ENCODE measurements at places on chromosomes 16 and 17.

GRCh38 chr17:21361020-21361809, 14.9 kb upstream of the KCNJ12 start:
- no peak for DNase-seq

- no peak for DNase-seq
These were observed 18.1 kb downstream of the UBE2O start for GRCh38 chr17:76434870-76435269.

DNA sequence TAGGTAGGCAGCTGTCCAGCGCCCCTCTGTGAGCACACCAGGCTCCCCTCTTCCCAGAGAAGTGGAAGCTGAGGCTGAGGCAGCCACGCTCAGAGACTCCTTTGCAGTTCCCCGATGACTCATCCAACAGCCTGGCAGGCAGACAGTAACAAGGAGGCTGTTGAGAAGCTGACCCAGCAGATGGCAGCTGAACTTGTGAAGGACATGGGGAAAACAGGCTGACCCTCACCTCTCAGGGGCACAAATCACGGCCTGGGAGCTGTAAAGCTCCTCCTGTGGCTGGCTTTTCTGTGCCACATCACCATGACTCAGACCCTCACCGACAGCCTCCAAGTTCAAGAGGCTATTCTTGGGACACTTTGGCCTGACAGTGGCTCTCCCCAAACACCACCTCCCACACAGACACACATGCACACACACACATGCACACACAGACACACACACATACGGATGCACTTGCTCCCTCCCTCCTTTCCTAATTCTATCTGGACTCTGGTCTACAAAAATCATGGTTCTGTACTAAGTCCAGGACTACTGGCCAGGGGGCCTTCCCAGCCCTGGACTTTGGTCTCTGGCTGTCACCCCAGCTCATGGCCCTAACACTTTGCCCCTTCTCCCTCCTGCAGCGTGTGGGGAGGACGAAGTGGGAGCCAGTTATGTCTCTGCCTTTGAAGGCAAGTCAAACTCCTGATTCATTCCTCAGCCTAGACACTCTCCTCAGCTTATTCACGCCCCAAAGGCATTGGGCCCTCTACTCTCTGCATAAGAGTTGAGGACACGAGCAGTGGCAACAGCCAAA, 23.2 kb downstream of the MAP3K14 start:
- no peak for DNase-seq

DNA sequence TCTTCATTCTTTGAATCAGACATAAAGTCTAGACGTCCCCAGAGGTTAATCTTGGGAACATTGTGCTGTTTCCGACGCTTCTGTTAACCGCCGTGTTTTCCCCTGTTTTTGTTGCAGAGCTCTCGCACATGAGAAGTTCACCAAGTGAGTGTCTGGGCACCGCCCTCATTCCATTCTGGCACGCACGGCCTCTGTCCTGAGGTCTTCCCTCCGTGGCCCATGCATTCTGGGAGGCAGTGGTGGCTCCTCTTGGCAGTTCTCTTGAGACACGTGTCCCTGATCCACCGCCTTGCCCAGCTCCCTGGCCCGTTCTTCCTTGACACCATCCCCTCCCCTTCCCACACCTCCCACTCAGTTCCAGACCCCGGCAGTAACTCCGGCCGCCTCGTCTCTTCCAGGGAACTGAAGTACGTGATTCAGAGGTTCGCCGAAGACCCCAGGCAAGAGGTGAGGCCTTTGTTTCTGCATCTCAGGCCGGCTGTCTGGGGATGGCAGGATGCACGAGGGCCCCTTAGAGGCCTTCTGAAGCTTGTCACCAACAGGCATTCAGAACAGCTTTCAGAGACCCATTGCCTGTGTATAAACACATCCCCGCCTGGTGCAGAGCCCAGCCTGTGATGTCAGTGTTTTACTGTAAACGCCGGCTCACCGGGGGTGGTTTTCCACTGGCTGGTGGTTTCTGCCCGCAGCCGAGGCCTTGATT, 85.9 kb upstream of the PLCG2 start:
- DNase-seq: no peak

- no peak for DNase-seq
These were observed at the start of gene PIGQ for GRCh38 chr16:569445-570254. Gene PIGQ (plus strand): TSS chr16:569968. CDS start chr16:574075, 4,107 bp downstream.

- no peak for DNase-seq
These were observed 898 bp downstream of the SNAI3 start for GRCh38 chr16:88685156-88686061.

- DNase-seq: no peak
These were observed 63.0 kb upstream of the TEKT3 start for GRCh38 chr17:15404106-15405057.

GRCh38 chr17:10792151-10792550, 11.7 kb downstream of the TMEM238L start:
- DNase-seq: no peak

- no peak for DNase-seq
These were observed 162.6 kb downstream of the AATF start for GRCh38 chr17:37111329-37111728.

GRCh38 chr16:60091071-60091470, 1357.0 kb upstream of the GOT2 start:
- no peak for DNase-seq

- no peak for DNase-seq
These were observed 37.6 kb downstream of the RNF112 start for GRCh38 chr17:19448341-19449268.

- DNase-seq: no peak
These were observed 15.7 kb downstream of the ALDH3A2 start for GRCh38 chr17:19664136-19664820.

DNA sequence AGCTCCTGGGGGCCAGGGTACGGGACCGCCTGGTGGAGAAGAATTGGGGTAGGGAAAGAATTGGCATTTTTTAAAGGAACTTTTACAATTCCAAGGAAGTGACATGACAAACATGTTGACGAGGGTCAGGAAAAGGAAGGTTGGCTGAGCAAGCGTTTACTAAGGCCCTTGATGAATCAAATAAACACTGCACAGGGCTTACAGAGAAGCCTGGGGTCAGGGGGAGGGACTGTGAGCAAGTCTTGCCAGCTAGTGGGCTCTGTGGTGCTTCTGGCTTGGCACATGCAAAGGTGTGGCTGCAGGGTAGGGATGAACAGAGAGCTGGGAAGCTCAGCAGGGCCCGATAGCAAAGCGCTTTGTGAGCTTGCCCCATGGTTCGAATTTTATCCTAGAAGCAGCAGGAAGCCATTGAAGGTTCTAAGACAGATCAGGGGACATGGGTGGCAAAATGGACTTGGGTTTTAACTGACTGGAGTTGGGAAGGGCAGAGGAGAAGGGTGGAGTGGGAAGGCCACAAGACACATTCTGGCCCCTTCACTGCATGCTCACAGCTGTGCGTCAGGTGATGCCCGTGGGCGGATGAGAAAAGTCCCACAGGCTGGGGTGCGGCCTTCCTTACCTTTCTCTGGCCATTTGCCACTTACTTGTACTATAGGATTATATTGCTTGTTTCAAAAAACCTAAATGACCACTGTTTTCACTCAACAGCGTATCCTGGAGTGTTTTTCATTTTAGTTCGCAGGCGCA, 117.8 kb downstream of the SOCS1 start:
- no peak for DNase-seq

GRCh38 chr17:2982854-2983253, 80.6 kb downstream of the OR1D5 start:
- peak; percentile 29 for DNase-seq

- DNase-seq: peak; percentile 13
These were observed 671 bp downstream of the DGKE start for GRCh38 chr17:56834380-56835263.

GRCh38 chr16:48421741-48422140, 36.5 kb upstream of the SIAH1 start:
- no peak for DNase-seq

DNA sequence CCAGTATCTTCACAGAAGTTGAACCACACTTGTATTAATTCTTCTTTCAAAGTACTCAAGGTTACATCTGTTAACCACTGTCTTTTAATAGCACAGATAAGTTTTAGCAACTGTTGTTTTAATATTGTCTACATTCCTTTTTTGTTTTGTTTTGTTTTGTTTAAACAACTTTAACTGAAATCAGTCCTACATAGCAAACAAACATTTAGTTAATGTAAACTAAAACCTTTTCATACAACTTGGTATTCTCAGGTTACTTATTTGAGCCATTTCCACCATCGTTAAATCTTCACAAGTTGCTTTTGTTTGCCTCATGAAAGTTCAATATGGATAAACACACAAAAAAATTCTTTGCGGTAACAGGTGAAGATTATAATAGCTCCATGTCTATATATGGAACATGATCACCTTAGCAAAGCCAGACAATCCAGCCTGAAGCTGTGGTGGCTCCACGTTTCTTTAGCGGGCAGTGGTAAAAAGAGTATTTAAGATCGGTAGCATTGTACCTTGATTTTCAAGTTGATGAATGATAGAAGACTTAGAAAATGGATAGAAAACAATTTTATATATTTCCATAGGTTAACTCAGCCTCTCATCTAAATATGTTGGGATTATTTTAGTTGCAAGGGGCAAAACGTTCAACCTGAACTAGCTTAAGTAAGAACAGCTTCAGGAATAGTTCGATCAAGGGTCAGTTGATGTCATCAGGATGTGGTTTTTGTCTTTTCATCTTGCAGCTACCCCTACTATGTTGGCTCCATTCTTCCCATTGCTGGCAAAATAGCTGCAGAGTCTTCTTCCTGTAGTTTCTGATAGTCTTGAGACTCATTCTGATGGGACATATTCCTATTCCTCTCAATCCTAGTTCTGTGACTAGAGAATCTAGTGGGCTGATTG, 182.8 kb downstream of the FTO start:
- no peak for DNase-seq

DNA sequence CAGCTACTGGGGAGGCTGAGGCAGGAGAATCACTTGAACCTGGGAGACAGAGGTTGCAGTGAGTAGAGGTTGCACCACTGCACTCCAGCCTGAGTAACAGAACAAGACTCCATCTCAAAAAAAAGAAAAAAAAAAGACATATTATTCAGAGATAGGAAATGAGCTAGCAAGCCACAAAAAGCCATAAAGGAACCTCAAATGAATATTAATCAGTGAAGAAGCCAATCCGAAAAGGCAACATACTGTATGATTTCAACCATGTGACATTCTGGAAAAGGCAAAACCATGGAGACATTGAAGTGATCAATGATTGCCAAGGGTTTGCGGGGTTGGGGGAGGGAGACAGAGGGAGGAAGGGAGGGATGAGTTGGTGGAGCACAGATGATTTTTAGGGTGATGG, 8.4 kb upstream of the EXOC7 start:
- no peak for DNase-seq

DNA sequence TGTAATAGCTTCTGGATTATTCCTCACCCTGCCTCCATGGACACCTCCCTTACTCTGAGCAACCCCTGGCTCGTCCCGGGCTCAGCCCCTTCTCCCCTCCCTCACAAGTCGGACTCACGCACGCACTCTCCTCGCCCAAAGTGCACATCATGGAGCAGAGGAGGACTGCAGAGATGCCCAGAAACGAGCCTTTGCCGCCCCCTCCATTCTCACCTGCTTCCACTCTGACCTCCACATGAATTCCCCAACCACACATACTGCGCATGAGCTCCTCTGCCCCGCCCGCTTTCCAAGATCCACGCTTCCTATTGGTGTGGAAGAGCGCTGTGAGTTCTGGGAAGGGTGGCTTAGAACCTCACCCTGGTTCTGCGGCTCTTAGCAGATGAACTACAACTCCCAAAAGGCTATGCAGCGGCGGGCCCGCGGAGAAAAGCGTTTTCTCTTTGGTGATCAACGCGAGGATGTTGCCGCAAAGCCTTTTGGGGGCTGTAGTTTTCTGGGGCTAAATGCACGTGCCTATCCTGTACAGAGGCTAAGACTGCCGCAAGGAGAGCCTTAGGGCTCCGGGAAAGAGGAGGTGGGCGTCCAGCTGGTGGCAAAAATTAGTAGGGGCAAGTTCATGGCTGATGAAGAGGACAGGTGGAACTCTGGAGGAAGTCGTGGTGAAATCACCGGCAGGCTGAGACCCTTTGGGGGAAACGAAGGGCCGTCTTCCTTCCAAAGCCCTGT, at the start of gene PHB1:
TSS of gene PHB1 (minus strand) at position 261 of the 729 bp plus-strand sequence. CDS start 1,618 bp downstream, outside the sequence.
- peak; percentile 98 for DNase-seq

DNA sequence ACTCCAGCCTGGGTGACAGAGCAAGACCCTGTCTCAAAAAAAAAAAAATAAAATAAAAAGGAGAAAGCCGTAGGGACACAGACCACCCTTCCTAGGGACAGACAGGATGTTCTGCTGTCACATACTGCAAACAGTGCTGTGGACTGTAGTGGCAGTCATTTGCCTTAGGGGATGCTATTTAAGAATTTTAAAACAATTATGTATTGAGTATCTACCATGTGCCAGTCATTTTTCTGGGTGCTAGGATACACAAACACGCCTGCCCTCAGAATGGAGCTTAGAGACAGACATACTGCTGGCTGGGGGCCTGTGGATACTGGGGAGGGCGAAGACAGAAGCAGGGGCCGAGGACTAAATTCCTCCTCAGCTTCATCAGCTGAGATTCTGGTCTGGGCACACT, 45.5 kb downstream of the MRC2 start:
- no peak for DNase-seq

- no peak for DNase-seq
These were observed 81.3 kb downstream of the SMG6 start for GRCh38 chr17:2222301-2222700.

DNA sequence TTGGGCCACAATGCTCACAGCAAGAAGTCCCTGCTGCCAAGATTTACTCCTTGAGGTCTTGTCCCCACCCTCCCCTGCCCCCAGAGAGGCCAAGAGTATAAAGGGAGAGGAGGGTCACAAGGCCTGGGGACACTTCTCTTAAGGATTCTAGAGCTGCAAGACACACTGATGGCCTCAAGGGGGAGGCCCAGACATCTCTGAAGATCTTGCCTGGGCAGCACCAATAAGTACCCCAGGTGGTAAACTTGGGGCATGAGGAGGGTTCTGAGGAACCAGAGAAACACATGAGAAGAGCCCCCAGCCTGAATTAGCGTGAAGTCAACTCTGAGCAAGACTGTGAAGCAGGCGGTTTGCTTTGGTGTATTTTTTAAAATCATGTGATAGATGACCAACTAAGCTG, 26.8 kb upstream of the MTMR4 start:
- no peak for DNase-seq

GRCh38 chr17:77189148-77189547, 48.4 kb downstream of the SEC14L1 start:
- DNase-seq: no peak

DNA sequence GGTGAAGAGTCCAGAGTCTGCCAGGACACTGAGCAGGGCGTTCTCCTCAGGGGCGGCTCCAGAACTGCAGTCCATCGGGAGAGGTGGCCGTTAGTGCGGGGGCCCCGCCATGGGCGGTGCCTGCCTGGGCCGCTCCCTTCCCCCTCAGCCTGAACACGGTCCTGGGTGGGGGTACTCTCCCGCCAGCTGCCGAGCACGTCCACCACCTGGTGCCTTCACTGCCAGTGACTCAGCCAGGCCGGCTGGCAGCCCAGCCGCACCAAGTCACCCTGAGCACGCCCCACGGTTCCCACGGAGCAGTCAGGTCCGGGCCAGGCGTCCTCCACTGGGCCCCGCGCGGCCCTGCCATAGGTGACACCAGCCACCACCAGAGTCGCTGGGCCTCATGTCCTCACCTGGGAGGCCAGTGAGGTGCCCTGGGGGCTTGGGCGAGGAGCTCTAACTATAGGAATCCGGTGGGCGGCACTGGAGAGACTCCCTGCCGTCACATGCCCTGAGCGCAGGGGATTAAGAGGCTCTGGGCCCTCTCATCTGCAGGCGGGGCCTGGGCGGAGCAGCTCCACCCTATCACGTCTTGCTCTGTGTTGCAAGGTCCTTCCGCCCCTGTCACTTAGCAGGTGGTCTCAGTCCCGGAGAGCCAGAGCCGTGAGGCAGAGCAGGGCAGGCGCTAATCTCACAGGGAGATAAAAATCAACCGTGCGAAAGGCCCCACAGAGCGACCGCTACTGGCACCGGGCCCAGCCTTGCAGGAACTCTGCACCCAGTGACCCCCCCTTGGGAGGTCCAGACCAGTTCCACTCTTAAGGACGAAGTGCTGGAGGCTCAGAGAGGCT, 14.3 kb downstream of the PIEZO1 start:
- DNase-seq: no peak

Data from NCI-H1092 (cell line).